ENCODE measurements at places on chromosomes 1 and 21.
A peak's percentile ranks its signal among the peaks of the same experiment; 100 is the strongest.

GRCh38 chr1:197062692-197063091 is 4.4 kb downstream of the F13B start:
- no peak for DNase-seq

DNA sequence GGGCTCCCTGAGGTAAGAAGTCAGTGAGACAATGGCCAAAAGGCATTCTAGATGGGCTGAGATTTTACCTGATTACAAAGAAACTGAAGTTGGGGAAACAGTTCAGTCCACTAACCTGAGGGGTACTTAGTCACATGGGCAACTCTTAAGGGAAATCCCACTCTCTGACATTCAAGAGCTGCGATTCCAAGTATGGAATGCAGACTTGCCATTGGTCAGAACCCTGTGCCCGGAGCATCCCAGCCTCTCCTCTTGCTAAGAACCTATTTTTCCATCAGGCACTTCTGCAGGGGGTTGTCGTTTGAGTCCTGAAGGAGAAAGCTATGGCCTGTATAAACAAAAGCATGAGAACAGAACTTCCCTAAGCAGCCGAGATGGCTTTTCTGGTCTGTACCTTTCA is 434.9 kb upstream of the DAB1 start:
- DNase-seq: no peak

DNA sequence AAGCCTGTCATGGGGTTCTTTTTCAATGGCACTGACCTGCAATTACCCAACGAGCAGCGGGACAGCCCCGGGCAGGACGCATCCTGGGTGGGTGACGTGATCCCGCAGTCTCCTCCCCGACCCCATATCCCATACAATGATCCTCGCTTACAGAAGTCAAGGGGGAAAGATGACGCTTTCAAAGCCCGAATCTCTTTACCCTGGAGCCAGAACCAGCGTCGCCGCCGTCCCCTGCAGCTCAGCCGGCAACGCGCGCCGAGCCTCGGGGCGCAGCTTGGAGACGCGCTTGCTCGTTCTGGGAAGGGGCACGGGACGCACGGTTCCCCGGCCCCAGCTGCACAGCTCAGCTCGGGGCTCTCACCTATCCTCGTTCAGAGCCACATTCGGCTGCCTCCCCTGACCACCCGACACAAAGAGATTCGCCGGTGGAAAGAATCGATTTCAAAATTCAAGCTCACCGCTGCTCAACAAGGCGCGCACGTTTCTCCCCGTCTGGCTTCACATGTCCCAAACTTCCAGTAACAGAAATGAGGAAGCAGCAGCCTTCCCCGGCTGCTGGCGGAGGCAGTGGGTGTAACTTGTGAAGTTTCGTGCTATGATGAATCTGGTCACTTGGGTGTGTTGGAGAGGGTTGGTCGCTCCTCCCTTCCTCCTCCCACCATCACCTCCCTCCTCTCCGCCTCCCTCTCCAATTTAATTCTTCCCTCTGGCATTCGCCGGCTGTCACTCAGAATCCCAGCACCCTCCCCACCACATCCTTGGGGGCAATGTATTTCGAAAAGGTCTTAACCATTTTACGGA is at the start of gene TIAM1:
Gene TIAM1, minus strand, starts transcription at position 582 of the 801 bp plus-strand sequence. CDS start 77,289 bp downstream, outside the sequence.
- DNase-seq: peak; percentile 65

DNA sequence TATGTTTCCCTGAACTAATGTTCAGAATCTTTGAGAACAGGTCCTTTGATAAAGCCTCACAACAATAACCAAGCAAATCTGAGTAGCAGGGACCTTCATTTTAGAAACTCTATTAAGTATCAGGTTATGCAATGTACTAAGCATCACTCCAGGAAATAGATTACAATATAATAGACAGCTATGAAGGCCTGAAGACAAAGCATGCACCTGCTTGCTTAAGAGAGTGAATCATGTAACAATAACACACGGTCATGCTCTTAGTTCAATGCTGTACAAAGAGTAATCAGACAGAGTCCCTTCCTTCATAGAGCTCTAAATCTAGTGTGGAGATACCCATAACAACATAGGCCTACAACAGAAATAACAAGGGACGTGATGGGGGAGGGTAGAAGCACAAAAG is 8.1 kb upstream of the CMPK1 start:
- DNase-seq: no peak

- no peak for DNase-seq
Measured at GRCh38 chr1:41243079-41243385, 926 bp upstream of the SCMH1 start.

DNA sequence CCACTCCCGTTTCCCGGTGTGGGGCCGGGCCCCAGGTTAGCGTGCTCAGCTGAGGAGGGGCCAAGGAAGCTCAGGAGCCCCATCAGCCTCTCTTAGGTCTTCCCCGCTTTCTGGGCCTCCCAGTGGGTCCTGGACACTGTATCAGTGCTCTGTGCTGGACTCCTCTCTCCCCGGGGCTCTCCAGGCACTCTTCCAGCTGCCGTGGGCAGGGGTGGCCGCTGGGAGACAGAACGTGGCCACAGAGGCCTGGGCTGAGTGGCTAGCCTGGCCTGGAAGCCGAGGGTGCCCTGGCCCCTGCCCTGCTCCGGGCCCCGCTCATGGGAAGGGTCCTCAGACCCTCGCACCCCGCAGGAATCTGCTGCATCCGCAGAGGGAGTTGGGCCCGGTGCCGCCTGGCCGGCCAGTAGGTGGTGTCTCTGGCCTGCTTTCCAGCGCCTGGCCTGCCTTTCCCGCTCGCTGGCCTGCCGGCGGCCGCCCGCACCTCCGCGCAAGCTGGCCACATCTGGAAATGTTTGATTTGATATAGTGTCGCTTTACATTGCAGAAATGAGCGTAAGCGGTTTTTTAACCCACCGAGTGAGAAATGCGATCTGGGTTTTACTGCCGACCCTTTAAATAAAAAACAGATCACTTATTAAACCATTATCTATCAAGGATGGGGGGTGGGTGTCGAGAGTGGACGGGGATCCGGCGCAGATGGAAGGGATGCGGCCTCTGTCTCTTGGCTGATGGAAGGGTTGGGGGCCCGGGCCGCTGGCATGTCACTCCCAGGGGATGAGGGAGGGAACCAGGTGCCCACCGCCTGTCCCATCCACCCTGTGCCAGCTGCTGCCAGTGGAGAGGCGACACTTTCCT is 74.4 kb upstream of the TTC34 start:
- no peak for DNase-seq

DNA sequence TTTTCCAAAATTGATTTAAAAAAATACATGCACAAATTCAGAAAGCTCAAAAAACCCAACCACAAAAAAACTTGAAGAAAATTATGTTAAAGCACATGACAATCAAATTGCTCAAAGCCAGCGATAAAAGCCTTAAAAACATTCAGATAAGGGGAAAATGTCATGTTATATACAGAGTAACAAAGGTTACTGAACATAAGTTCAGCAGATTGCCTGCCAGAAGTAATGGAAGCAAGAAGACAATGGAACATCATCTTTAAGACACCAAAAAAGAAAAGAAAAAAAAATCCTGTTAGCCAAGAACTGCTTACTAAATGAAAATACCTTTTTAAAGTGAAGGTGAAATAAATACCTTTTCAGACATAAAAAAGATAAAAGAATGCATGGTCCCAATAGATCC is 147.2 kb upstream of the SGIP1 start:
- no peak for DNase-seq

DNA sequence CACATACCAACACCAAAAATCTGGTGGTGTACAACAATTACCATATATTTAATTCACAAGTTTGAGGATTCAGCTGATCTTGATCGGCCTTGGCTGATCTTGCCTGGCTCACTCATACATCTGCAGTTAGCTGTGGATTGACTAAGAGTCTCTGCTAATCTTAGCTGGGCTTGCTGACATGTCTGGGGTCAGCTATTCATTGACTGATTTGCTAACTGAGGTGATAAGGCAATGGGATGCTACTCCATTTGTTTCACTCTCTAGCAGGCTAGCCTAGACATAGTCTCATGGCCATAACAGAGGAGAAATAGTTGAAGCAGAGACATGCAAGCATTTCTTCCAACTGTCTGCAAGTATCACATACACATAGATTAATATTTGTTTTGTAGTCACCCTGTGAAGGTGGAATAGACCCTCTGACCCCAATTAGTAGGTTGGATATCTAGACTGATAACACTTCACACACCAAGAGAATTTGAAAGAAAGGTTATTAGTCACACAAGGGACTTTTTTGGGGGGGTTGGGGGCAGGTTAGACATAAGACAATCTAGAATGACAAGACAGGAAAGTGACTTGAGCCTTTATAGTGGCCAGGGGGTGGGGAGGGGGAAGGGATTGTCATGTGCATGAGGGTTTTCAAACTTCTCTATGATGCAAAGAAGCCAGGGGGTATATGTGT is 142.3 kb downstream of the BARHL2 start:
- DNase-seq: no peak

DNA sequence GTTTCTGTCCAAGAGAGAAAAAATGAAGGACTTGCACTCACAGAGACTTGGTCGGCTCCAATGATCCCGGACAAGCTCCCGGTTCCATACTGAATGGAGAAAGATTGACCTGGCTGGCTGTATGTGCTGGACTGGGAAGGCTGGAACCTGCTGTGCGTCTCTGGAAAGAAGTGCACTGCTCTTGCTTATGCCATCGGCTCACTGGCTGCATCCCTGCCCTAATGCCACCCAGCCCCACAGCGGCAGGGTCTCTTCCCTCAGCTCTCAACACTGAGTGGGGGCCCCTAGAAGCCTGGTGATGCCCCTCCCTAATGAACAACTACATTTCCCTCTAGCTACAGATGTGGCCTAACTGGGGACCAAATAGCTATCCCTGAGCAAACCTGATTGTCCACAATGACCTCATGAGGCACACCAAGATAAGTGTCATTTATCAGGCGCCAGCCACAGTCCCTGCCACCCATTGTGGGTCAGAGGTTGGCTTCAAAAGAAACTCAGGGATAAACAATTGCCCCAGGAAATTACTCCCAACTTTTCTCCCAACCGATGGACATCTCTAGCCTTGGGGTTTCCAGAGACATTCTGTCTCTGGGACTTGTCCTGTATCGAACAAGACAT is 2.6 kb downstream of the CTSE start:
- DNase-seq: no peak

DNA sequence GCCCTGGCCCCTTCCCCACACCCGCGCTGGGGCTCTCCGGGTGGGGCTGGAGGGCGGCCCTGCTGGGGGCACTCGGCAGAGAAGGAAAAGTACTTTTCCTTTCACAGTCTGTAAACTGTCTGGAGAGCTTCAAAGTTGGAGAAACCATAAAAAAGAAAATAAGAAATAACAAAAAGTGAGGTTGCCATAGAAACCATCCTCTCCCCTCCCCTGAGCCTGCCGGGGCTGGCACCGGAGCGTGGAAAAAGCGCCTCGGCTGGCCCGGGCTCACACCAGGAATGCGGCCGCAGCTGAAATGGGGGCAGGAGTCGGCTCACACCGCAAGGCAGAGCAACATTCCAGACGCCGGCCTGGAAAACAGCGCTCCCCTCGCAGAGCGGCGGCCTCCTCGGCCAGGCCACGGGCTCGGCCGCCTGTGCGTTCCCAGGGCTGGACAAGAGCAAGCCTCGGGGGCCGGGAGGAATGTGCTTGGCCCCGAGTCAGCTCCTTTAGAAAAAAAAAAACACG is 69.2 kb downstream of the MORN1 start:
- no peak for DNase-seq

DNA sequence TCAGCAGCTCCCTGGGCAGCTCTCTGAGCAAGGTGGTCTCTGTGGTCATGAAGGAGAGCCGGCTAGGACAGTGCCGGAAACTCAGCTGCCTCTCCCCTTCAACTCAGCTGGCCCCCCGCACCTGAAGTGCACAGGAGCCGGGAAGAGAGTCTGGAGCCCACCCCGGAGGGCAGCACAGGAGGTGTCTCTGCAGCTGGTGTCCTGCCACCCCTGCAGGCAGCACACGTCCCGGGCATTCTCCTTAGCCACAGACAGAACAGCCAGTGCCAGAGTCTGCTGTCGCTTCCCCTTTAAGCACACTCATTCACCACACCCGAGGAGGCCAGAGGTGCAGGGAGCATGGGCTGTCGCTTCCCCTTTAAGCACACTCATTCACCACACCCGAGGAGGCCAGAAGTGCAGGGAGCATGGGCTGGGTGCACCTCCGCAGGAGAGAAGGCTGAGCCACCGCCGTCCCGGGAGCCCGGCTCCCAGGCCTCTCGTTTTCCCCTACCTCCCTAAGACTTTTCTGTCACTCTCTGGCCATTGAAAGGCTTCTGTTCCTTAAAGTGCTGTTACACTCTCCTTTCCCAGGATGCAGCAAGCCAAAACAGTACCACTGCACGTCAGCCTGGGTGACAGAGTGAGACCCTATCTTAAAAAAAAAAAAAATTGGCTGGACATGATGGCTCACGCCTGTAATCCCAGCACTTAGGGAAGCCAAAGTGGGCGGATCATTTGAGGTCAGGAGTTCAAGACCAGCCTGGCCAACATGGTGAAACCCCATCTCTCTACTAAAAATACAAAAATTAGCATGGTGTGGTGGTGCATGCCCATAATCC is 16.9 kb upstream of the SAMD11 start:
- DNase-seq: peak; percentile 35

DNA sequence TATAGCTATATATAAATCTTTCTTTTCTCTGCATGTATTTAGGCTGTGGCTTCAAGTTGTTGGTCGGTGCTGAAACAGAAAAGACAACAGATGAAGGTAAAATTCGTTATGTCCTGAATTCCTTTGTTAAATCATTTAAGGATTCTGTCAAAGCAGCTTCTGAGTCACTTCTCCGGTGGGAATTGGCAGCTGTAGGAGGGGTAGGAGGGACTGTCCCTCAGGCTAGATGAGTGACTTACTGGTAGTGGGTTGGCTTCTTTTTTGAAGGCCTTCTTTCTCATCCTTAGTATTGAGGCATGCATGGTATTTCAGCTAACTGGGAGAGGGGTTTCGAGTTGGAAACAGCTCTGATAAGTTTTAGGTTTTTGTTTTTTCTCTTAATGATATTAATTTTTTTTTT is 22.1 kb upstream of the NEXN start:
- no peak for DNase-seq

DNA sequence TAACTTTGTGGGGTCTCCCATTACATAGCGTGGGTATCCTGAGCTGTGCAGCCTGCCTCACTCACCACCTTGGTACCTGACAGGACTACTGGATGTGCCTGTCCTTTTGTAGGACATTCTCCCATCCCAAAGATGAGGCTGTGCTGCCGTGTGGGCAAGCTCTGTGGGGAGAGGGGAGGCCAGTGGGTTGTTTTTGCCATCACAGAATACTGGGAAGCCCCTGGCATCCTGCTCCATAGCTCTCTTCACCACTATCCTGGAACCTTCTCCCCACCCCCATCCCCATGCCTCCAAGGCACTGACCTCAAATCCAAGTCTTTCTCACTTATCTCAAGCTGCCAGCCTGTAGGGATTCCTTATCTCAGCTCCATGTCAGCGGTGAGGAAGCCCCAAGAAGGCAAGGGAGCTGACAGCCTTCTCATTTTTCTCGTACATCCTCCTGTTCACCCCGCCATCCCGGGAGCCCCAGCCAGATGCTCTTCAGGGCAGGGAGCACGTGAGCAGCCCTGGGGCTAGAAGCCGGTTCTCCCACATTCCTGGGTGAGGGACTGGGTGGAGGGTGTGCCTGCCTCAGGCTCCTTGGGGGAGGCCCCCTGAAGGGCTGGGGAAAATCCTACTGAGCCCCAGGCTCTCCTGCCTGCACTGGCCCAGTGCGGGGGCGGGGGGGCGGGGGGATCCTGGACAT is 2.4 kb upstream of the ELF3 start:
- no peak for DNase-seq

GRCh38 chr1:121587777-121588176 is 403.0 kb downstream of the SRGAP2C start:
- no peak for DNase-seq

All from activated T-cell treated with anti-CD3 and anti-CD28 coated beads, Interleukin-2, amount 50 U/mL, for 24 hours (primary cell).